ENCODE measurements at places on chromosomes 6 and 20. TPM values are rescaled to one million over a fixed set of nuclear protein-coding genes. Genes with fewer than 3 reads are reported as not detected.

CRISP3 gene
- not detected for total RNA-seq

OR2H2 gene
- total RNA-seq = not detected

RPL10A gene
- total RNA-seq = 941 TPM

PLN gene
- total RNA-seq = 5.8 TPM

- H3K27me3 ChIP-seq = no peaks in the 10 kb centered on the region
- DNase-seq = no peak
- no peak overlapping the region for H3K27ac ChIP-seq
- H3K4me3 ChIP-seq = no peak overlapping the region
- no peaks in the 10 kb centered on the region for H3K4me1 ChIP-seq
Measured at GRCh38 chr6:129476810-129477209, 233.2 kb downstream of the ARHGAP18 start.

- no peaks in the 10 kb centered on the region for H3K4me1 ChIP-seq
- no peaks in the 10 kb centered on the region for H3K36me3 ChIP-seq
- H3K27me3 ChIP-seq = no peaks in the 10 kb centered on the region
- no peak overlapping the region for H3K4me3 ChIP-seq
- no peak for DNase-seq
Measured at GRCh38 chr20:59781226-59781625, 152.2 kb downstream of the SYCP2 start.

GRCh38 chr6:7267466-7268091 is 45.4 kb downstream of the SSR1 start:
- no peak overlapping the region for H3K4me3 ChIP-seq
- H3K4me1 ChIP-seq = no peaks in the 10 kb centered on the region
- H3K36me3 ChIP-seq = no peaks in the 10 kb centered on the region

GRCh38 chr20:18405826-18406225 is 61.0 kb downstream of the DZANK1 start:
- no peaks in the 10 kb centered on the region for H3K4me1 ChIP-seq
- no peaks in the 10 kb centered on the region for H3K36me3 ChIP-seq
- H3K27me3 ChIP-seq = no peaks in the 10 kb centered on the region

DNA sequence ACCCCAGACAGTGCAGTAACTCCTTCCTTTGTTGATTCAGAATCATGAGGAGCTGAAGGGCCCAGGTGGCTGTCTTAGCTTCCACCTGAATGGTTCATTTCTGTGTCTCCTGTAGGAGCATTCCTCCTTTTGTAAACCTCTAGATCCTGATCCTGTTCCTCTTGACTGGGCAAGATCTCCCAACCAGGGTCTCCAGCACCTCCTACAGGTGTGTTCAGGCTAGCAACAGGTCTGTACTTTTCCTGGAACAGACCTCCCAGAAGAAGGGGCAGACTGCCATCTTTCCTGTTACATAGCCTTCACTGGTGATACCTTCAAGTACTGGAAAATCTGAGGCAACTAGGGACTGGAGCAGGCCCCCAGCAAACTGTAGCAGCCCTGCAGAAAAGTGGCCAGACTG is 35.2 kb downstream of the HLA-B start:
- H3K4me3 ChIP-seq = no peak overlapping the region
- H3K27ac ChIP-seq = no peak overlapping the region
- no peaks in the 10 kb centered on the region for H3K27me3 ChIP-seq
- H3K4me1 ChIP-seq = no peaks in the 10 kb centered on the region

GRCh38 chr20:10381477-10381876 is 52.5 kb downstream of the MKKS start:
- H3K4me3 ChIP-seq = no peak overlapping the region
- no peak overlapping the region for H3K27ac ChIP-seq
- H3K27me3 ChIP-seq = no peaks in the 10 kb centered on the region
- H3K36me3 ChIP-seq = no peaks in the 10 kb centered on the region
- no peaks in the 10 kb centered on the region for H3K4me1 ChIP-seq
- DNase-seq = no peak

GRCh38 chr6:133955582-133956415 is 2.8 kb downstream of the TBPL1 start:
- H3K27me3 ChIP-seq = no peaks in the 10 kb centered on the region
- no peak overlapping the region for H3K4me3 ChIP-seq
- H3K4me1 ChIP-seq = peaks cover 26% of the 10 kb centered on the region
- H3K36me3 ChIP-seq = no peaks in the 10 kb centered on the region

DNA sequence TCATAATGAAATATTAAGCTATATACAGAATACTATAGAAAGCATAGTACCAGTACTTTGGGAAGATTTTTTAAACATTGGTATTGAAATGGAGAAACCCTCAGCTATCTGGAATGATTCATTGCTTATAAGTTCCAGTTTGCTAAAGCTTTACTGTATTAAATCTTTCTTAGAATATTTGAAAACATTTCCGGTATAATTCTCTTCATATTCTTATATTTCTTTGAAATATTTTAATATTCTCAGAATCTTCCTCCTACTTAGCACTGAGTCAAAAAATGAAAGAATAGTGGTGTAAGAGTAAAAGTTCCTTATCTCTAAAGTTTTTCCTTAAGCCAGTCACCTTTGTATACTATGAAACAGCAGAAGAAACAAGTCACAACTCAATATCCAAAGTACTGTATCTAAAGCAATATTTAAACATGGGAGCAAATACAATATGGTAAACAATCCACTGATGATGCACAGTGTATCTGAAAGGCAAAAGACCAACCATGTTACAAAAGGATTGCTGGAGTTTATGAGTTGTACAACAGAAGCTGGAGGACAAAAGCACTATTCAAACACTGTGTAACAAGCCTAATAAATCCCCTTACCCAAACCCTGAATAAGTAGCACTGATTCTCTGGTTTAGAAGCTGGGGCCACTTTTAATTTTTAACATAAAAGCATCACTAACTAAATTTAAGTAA is 102.1 kb downstream of the PRDM1 start:
- peaks cover 7% of the 10 kb centered on the region for H3K36me3 ChIP-seq
- no peak overlapping the region for H3K27ac ChIP-seq
- H3K4me3 ChIP-seq = no peak overlapping the region
